ENCODE measurements at places on chromosomes 2 and 18.

DNA sequence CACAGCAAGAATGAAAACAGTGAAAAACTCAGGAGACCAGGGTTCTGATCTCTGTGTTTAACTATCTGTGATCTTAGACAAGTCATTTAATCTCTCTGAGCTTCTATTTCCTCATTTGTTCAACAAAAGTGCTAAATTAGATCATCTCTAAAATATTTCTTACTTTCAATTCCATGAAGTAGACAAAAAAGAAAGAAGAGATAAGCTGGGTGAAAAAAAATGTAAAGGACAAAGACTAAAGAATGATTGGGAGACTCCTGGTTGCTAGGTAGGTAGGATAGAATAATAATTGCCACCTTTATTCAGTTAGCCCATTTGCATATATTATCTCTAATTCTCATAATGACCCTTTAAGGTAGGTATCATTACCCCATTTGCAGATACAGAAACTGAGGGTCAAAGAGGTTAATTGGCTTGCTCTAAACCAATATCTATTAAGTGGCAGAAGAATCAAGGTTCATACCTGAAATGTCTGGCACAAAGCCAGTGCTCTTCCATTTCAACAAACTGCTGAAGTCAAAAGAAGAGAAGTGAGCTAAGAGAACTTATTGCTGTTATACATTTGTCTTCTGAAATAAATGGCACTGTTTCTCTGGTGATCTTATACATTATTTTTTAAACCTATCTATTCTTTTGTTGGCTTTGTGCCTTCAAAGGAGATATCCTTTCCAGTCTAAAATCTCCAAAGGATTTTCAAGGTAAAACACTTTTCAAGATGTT, 141.7 kb downstream of the OTX1 start:
- no peak for DNase-seq

DNA sequence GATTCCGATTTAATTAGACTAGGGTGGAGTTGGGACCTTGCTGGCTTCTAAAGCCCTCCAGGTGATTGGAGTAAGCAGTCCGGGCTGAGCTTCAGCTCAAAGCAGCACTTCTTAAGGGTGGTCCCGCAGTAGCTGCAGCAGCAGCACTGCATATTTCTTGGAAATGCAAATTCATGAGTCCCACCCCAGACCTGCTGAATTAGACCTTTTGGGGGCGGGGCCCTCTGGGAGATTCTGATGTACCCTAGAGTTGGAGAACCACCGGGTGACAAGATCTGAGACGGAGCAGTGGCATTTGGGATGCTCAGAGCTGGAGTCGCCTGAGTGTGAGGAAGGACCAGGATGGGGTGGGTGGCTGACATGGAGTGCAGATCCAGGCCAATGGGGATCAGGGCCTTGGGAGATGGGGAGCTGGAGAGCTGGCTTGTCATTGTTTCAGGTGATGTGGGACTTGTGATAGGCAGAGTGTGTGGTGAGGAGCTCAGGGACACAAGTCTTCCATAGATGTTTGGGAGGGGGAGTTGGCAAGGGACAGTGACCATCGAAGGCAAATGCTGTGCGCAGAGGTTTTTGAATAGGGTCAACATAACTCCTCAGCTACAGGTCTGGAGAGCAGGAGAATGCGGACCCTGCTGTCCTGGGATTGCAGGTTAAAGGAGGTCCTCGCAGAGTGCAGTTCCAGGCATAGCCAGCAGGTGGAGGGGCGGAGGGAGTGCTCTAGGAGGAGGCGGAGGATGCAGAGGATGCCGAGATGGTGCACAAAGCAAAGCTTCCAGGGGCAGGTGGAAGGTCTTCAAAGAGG, 130.9 kb upstream of the RAB12 start:
- DNase-seq, result peak; percentile 30

- no peak for DNase-seq
These were observed 368.2 kb downstream of the EPHA4 start for GRCh38 chr2:221203856-221204255.

DNA sequence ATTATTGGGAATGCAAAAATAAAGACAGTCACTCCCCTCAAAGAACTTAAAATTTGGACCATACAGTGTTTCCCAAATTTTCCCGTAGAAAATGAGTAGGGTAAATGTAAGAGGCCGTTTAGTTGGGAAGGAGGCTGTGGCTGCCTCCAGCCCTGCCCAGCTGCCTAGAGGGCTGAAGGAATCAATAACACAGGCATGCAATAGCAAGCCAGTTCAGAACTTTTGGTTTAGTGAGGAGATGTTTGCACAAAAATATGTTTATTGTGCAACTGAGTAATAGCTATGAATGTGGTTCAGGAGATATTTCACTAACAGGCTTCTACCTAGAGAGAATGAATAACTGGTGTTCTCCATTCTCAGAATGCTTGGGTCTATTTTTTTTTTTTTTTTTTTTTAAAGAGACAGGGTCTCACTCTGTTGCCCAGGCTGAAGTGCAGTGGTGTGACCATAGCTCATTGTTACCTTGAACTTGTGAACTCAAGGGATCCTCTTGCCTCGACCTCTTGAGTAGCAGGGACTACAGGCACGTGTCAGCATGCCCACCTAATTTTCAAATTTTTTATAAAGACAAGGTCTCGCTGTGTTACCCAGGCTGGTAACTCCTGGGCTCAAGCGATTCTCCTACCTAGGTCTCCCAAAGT, 23.6 kb downstream of the UGP2 start:
- DNase-seq, result no peak

- DNase-seq, result no peak
These were observed 59.9 kb downstream of the VIT start for GRCh38 chr2:36756438-36756837.

DNA sequence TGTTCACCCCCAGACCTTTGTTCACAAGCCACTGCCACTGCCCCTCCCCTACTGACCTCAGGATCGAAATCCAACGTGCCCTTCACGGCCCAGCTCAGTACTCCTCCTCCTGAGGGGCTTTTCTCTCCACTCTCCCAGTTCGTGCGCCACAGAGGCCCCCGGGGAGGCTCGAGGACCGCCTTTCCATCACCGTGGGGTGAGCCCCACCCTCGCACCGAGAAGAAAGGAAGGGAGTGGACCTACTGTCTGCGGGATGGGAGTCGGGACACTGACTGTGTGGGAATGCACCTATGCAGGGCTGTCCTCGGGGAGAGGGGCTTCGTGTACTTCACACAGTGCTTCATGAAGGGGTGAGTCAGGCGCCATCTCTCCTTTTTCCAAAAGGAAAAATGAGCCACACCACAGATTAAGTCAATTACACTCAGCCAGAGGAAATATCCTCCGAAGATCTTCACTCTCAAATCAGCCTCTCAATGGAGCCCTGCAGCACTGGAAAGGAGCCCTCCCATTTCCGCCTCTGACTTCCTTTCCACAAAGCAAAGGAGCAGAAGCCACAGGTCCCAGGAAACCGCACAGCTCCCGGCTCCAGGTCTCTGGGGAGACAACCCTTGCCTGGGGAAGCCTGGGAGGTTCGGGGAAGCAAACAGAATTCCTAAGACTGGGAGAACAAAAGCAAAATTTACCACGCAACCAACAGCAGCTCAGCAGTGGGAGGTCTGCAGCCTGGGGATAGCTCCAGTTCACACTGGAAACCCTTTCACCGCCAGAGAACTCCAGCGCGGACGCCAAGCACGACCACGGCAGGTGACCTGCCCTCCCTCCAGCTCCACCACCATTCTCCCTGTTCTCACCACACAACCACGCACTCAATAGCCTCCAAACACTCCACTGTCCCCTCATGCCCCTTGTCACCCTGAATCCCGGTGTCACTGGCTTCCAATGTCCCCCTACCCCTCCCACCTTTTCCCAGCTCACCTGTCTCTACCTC, 21.6 kb downstream of the ADCY3 start:
- DNase-seq, result no peak

- no peak for DNase-seq
These were observed 64.3 kb downstream of the TET3 start for GRCh38 chr2:74048843-74049519.

- DNase-seq, result no peak
These were observed 272.4 kb upstream of the NRXN1 start for GRCh38 chr2:51304311-51304710.

DNA sequence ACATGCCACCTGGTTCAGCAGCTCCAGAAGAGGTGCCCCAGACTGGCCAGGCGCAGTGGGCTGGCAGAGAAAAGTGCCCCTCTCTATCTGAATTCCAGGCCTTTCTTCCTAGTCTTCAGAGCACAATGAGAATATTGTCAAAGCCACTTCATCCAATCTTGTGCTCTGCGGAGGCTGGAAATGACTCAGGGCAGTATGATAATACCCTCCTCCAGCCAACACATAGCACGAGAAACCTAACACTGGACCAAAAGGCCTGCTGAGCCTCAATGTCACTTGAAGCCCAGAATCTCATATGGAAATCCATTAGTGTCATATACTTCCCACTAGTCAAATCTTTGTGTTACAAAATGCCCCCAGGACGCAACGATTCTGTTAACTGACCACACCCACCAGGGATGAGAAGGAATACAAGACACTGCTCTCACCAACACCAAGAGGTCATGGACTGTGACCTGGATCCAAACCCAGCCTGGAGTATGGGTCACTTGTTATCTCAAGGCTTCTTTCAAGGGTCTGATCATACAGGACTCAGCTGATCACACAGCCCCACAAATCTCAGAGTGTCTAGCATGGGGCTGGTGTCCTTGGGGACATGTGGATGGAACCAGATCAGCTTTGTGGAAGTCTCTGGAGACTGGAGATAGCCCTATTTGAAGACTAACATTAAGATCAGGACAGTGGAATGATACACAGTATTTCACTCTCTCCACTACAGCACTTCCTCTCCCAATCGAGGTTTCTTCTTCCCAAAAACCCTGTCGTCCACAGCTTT, 10.1 kb downstream of the KIF3C start:
- DNase-seq, result no peak

GRCh38 chr2:132754392-132754791, 84.4 kb upstream of the LYPD1 start:
- no peak for DNase-seq

DNA sequence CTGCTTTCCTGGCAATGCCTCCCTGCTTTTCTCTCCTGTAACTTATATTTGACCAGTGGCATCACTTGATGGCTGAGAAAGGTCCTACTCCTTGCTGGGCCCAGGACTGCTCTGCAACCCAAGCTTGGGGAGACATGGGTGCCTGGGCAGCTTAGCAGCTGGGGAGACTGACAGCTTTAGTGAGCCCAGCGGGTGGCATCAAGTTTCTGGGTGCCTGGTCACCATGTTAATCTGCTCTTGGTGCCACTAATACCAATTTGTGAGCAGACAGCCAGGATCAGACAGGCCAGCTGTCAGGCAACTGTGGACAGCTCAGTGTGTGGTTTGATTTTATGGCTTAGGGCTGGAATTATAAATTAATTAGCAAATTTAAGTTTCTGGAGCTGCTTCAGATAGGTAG, 144.8 kb upstream of the GLI2 start:
- DNase-seq, result no peak

- DNase-seq, result no peak
These were observed 27.4 kb upstream of the WIPF1 start for GRCh38 chr2:174624895-174625430.

GRCh38 chr2:45851576-45852304, 200.3 kb downstream of the PRKCE start:
- no peak for DNase-seq

GRCh38 chr18:45997700-45998151, 30.6 kb upstream of the EPG5 start:
- no peak for DNase-seq

DNA sequence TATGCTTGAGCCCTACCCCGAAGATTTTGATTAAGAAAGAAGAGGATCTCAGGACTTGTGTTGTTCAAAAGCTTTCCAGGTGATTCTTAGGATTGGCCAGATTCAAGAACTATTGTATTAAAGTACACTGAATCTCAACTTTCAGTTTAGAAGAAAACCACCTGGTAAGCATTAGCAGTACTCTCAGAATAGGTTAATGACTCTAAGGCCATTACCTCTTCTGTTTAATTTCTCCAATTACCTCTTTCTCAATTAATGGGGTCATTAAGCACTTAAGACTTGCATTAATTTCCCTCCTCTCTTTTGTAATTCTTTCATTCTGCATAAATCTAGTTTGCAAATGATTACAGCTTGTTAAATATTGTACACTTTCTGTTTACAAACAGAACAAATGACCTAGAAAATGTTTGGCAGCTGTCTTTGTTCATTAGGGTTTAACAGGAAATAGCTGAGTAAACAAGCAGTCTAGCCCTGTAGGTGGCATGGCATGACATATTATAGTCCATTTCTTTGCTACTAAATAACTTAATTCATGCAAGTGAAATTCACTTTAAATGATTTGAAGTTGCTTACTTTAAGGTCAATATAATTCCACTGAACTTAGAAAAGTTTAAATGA, 20.4 kb upstream of the TDRD15 start:
- DNase-seq, result no peak

DNA sequence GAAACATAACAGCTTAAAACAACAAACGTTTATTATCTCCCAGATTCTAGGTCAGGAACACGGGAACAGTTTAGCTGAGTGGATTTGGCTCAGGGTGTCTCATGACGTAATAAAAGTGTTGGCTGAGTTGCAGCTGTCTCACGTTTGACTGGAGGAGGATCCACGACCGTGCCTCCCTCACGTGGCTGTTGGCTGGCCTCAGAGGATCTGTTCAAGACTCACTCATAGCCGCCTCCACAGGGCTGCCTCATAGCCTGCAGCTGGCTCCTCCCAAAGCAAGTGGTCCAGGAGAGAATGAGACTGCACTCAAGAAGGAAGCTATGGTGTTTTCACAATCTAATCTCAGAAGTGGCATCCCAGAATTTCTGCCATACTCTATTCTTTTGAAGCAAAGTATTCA, 167.1 kb downstream of the RPRM start:
- DNase-seq, result no peak

DNA sequence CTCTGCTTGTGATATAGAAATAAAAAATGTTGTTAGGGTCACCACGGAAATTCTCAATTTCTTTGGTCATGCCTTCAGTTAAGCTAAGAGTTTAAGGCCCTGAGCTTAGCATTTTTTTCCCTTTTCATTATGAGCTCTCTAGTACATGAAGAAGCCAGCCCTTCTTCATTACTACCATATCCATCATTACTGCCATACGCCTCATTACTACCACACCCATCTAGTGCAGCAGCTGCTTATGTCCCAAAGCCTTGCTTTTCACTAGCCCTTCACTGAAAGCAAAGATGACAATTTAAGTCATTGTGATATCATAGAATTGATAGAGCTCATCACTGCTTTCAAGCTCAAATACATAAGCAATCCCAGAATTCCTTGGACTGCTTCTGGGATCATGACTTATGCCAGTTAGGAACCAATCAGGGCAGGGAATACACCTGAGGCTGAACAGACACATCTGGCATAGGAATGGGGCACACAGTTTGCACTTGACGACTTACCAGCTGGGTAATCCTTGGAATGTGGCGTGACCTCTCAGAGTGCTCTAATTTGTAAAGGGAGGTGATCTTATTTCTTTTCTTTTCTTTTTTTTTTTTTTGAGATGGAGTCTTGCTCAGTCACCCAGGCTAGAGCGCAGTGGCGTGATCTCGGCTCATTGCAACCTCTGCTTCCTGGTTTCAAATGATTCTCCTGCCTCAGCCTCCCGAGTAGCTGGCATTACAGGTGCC, 40.3 kb downstream of the SOWAHC start:
- no peak for DNase-seq

- DNase-seq, result peak; percentile 47
These were observed 66.3 kb upstream of the NABP1 start for GRCh38 chr2:191611614-191612013.

GRCh38 chr18:31185186-31185950, 22.7 kb upstream of the DSC1 start:
- DNase-seq, result no peak

GRCh38 chr18:75727456-75727855, 300.0 kb upstream of the SMIM21 start:
- no peak for DNase-seq

- DNase-seq, result no peak
These were observed 13.1 kb downstream of the PCARE start for GRCh38 chr2:29061176-29061575.

GRCh38 chr18:11689669-11690565, 853 bp downstream of the GNAL start:
- DNase-seq, result peak; percentile 22

Data from GM06990 (cell line).